ENCODE measurements at places on chromosomes 11 and 22.

- DNase-seq: no peak
Measured at GRCh38 chr11:120612513-120613263, 101.1 kb downstream of the GRIK4 start.

DNA sequence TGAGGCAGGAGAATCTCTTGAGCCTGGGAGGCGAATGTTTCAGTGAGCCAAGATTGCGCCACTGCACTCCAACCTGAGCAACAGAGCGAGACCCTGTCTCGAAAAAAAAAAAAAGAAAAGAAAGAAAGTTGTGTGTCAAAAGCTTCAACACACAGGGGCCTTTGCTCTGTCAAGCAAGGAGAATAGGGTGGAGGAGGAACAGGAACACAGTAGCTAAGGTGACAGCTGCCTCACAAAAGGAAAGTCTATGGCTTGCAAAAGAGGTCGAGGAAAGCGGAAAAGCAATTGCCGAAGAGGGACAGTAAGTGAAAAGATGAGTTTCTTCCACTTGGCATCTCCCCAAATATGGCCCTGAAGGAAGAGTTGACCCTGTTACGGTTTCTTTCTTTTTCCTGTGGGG lies 26.5 kb upstream of the TMA7B start:
- DNase-seq: no peak

DNA sequence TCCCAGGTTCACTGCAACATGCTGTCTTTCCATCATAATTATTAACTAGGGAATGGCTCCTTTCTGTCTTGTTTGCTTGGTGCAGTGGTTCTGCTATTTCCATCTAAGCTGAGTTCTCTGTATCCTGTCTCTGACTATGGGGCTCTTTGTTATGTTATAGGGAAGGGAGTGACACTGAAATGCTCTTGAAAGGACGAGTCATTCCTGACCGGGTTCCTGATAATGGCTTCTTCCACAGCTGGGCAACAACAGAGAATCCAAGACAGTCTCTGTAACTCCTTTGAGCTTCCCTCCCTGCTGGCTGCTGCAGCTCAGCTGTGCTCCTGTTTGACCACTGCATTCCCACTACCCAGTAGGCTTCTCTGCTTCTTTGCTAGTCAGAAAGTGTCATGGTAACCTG lies 24.1 kb downstream of the OR2AT4 start:
- DNase-seq: no peak

DNA sequence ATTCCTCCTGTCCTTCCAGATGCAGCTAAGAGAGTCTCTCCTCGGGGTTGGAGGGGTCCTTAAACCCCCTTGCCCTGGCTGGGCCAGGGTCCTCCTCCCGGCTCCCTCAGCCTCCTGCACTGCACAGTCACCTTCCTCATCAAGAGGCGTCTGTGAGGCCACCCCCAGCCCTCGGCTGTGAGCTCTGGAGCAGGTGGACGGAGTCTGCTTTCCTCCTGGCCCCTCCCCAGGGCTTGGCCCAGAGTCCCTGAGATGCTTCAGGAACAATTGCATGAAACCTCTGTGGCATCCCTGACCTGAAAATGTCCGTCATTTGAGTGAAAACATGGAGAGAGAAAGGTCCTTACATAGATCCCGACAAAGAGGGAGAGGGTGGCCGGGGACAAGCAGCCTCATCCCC lies 6.7 kb upstream of the FGF3 start:
- DNase-seq: no peak

DNA sequence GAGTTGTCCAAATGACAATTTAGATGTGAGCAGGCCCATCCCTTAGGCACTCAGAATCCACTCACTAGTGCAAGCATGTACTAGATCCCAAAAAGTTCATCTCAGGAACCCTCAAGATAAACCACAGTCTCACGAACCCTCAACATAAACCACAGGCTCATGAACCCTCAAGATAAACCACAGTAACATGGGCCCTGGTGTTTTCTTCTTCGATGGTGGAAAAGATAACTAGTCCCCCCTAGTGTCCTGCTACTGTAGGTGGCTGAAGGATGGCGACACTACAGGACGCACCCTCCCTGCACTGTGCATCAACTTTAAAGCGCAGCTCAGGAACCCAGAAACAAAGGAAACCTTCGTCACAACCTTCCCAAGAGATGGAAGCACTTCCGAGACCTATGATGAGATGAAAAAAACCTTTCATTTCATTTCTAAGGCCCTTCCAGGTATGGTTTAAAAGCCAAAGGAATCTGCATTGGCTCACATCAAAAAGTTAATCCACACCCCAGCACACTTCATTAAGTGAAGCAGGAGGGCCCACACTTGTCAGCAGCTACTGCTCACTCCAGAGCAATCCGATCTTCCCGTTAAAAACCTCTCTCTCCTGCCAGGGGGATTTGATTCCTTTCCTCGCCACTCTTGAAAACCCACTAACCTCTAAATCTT lies 2.4 kb downstream of the LARGE1 start:
- DNase-seq: no peak

GRCh38 chr22:39188809-39189208 lies 36.3 kb upstream of the CBX7 start:
- no peak for DNase-seq

DNA sequence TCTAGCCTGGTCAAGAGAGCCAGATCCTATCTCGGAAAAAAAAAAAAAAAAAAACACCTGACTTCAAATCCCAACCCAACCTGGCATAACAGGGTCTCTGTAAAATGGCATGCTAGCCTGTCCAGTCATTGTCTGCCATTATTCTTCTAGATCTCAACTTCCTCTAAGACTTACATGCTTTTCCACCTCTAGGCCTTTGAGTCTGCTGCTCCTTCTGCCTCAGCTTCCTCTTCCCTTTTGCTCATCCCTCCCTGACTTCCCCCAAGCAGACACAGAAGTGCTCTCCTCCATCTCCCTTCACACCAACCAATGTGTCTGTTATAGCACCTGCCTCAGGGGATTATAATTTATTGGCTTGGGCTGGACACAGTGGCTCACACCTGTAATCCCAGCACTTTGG lies 7.8 kb downstream of the STK33 start:
- DNase-seq: no peak

- no peak for DNase-seq
Measured at GRCh38 chr11:113551645-113552044, 76.4 kb upstream of the DRD2 start.

DNA sequence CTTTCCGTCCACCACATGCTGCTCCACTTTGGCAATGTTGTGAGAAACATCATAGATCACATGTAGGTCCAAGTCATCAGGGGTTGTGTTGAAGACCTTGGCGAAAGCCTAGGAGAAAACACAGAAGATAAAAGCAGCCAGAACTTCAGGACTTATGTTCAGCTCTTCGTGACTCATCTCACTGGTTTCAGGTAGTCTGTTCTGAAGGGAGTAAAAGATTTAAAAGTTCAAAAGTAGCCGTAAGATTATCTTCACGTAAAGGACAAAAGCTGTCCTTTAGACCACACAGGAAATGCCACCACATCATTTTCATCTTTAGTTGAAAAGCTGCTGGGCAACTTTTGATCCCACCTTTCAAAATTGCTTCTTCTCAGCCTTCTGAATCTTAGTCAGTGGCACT lies 16.9 kb downstream of the RTCB start:
- no peak for DNase-seq

GRCh38 chr11:121626980-121627379 lies 174.2 kb upstream of the SORL1-AS1 start:
- no peak for DNase-seq

DNA sequence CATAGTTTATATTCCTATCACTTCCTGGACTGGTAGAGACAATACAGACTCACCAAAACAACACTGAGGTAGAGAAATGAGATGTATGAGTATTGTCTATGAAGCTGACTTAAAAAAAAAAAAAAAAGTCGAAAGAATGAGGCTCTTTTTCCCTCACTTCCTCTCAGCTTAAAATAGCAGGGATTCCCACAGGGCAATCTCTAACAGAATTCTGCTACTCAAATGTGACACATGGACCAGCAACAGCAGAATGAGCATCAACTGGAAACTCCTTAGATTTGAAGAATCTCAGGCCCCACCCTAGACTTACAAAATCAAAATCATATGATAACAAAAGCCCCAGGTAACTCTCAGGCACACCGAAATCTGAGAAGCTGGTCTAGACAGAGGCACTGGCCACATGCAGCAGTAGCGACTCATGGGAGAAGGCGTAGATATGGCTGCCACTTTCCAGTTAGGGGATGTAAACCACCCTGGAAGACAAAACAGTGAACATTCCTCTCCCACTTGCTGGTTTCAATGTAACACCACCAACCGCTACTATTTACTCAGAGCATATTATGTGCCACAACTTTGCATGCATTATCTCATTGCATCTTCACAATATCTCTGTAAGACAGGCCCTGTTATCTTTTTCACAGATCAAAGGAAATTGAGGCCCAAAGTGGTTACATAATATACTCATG lies 128.0 kb downstream of the RBFOX2 start:
- DNase-seq: no peak

DNA sequence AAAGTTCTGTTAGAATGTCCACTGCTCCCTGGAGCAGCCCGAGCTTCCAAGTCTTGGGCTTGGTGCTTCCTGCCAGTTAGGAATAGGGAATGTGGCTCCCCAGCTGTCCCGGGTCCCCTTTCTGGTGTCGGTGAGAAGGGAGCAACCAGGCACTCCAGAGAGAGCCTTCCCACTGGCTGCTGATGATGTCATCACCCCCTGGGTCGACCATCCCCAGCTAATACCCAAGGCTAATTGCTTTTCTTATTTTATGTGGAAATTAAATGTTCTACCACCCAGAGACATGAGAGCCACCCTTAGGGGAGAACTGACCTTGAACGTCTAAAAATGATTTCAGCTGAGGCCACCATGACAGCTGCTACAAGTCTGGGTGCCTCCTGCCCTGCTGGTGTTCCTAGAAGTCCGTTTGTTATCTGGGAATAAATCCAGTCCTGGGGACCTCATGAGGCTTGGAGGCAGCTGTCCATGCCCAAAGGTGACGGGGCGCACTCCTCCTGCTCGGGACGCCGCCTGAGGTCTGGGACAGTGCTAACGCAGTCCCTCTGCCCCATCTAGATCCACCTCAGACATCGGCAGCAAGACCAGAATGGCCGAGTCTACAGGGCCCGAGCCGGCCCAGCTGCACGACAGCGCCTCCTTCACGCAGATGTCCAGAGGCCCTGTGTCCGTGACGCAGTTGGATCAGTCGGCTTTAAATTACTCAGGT lies 42.3 kb downstream of the C11orf91 start:
- no peak for DNase-seq

- DNase-seq: no peak
Measured at GRCh38 chr11:1070594-1071462, 3.8 kb upstream of the MUC2 start.

DNA sequence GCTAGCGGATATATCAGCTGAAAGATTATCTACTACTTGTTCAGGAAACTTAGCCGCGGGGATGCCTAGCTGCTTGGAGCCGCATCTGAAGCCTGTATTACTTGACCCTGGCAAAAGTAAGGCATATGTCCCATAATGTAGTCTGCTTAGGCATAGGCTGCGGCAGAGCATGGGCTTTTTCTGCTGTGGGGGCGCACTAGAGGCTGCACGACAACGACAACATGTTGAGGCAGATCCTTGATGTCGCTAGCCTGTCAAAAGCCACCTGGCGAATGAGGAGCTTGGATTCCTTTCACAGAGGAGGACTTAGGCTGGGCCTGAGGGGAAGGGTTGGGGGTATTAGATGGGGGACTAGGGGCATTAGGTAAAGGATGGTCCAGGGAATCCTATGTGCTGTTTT lies 1.1 kb upstream of the OR52N2 start:
- no peak for DNase-seq

GRCh38 chr11:43504316-43504950 lies 145.7 kb downstream of the TTC17 start:
- DNase-seq: no peak

GRCh38 chr11:7320306-7320705 lies 68.6 kb downstream of the SYT9 start:
- no peak for DNase-seq

DNA sequence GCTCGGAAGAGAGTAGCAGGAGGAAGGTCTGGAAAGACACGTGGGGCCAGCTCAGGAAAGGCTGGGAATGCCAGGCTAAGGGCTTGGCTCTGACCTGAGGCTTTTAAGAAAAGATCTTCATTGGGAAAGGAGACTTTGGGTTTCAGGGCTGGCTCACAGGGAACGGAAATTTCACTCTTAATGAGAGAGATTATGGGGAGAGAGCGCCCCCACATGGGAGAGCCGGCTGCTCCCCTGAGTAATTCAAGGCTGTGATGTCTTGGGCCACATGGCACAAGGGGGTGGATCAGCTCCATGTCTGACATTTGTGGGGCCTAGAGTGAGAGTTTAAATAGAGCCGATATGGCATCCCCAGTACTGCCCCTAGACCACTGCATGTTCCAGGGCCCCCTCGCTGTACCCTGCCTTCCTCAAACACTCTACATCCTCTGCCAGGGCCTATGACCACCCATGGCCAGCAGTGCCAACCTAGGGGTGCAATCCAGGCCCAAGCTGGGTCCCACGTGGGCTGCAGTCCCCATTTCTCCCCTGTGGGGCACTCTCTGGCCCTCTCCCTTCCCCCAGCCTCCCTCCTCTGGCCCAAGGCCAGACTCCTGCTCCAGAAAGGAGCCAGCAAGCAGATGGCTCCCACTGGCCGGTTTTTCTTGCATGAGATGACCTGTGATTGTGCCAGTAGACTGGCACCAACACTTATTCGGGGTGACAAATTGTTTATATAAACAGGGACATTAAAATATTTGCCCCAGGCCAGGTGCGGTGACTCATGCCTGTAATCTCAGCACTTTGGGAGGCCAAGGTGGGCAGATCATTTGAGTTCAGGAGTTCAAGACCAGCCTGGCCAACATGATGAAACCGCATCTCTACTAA lies 75.2 kb downstream of the ISX start:
- no peak for DNase-seq

DNA sequence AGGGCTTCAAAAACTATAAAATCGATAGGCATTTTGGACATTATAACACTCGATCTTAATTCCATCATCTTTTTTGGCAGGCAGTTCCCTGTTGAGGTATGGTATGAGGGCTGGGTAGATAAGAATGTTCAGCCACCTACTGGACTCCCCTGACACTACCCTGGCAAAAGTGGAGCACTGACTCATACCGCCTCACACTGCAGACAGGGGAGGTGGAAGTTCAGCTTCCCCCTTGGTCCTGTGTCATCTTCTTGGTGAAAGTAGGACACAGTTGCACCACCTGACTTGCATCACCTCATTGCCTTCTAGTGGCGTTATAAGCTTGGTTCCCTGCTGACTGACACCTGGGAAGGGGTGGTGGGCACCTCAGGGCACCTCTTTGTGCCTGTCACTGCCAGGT lies 30.4 kb downstream of the PAAF1 start:
- no peak for DNase-seq

DNA sequence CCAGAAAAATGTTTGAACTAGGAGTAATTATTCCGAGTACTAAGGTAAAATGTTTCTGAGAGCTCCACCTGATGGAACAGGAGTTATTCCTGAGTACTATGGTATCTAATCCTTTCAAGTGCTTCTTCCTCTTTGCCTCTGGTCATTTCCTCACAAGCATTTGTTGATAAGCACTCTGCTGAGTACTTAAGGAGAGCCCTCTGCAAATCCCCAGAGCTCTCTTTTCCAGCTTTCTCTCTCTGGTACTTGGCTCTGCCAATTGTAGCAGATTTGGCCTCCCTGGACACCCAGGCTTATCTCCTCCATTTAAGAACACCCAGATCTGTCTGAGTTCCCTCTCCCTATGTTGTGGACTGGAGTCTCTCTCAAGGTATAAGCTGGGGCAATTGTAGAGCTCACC lies 457.0 kb downstream of the MN1 start:
- no peak for DNase-seq
